ENCODE measurements at places on chromosomes 5 and 9.

GRCh38 chr9:72207278-72207677 is 58.0 kb downstream of the GDA start:
- DNase-seq = no peak

- no peak for DNase-seq
Observed at GRCh38 chr5:72172786-72173185, 65.5 kb downstream of the MAP1B start.

GRCh38 chr5:43244823-43245565 is 53.0 kb downstream of the NIM1K start:
- DNase-seq = no peak

- no peak for DNase-seq
Observed at GRCh38 chr5:162248107-162248713, 180.6 kb downstream of the GABRG2 start.
